ENCODE measurements at places on chromosomes 11 and 22.

- DNase-seq, result no peak
Observed at GRCh38 chr11:31001427-31001826, 368.1 kb downstream of the DCDC1 start.

DNA sequence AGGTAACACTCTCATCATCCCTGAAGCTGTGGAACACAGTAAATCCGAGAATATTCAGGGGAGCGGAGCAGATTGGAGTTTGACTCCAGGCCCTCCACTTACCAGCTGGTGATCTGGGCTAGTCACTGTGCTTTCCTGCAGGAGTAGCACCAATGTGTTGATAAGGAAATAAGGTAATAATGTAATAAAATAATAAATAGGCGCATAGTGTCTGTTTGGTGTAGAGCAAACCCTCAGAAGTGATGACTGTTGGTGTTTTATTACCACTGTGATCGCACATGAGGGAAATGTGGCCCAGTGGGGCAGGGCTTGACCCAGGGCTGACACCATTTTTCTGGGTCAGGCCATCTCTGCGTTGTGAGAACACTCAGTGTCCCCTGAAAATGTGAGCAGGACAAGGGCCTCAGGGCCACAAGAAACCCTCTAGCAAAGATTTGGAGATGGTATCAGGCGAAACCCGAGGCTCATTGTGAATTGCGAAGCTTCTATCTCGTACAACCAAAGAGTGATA lies 563.9 kb upstream of the B3GAT1 start:
- no peak for DNase-seq

GRCh38 chr11:11244470-11245080 lies 108.5 kb downstream of the CSNK2A3 start:
- peak; percentile 39 for DNase-seq

DNA sequence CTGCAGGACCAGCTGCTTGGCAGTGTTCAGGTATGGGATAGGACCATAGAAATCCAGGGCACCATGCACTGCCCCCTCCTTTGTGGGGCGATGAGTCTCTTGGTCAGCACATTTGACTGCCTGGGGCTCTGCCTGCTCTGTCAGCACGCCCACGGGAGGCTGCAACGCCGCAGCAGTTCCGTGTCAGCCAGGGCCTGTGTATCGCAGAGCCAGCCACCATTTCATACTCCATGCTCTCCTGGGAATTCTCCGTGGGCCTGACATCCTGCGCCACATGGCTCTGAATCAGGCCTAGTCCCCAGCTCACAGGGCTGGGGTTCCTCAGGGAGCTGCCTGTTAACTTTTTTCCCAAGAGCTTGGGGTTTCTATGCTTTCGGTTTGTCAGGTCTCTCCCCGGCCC lies 16.9 kb upstream of the RELT start:
- no peak for DNase-seq

DNA sequence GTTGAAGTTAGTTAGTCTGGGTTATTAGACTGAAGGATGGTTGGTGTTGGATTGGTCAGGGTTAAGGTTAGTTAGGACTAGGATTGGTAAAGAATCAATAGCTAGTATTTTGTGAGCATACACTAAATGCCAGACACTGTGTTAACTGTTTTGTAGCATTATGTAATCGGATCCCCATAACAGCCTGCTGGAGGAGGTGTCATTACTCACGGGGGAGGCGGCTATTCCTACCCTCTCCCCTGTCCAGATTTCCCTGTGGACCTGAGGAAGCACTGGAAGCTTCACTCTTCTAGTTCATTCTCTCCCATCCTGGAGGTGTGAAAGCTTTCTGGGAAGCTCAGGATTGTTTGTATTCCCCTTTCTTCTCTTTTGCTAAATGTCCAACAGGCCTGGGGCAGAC lies 40.5 kb upstream of the KCNJ11 start:
- no peak for DNase-seq

GRCh38 chr11:62513626-62514025 lies 33.0 kb downstream of the AHNAK start:
- DNase-seq, result no peak

DNA sequence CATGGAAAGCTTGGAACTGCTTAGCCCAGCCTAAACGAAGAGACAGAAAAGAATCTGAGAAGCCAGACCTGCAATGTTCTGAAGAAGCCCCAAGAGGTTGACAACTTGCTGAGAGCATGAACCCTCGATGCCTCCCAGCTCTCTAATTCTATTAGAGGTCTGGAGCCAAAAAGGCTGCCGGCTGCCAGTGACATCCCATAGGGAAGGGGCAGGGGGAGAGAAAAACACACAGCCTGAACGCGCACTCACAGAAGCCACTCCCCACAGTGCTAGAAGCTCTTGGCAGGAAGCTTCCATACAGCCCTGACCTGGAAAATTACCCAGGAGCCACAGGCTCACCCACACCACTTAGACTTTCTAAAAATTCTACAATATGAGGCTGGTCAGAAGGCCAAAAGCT lies 18.3 kb downstream of the POLDIP3 start:
- DNase-seq, result no peak

- DNase-seq, result no peak
Observed at GRCh38 chr22:28346308-28346707, 333.3 kb downstream of the TTC28 start.

- no peak for DNase-seq
Observed at GRCh38 chr11:68541991-68542390, 81.4 kb downstream of the PPP6R3 start.

GRCh38 chr11:85826116-85826855 lies 15.3 kb upstream of the SYTL2 start:
- peak; percentile 32 for DNase-seq

DNA sequence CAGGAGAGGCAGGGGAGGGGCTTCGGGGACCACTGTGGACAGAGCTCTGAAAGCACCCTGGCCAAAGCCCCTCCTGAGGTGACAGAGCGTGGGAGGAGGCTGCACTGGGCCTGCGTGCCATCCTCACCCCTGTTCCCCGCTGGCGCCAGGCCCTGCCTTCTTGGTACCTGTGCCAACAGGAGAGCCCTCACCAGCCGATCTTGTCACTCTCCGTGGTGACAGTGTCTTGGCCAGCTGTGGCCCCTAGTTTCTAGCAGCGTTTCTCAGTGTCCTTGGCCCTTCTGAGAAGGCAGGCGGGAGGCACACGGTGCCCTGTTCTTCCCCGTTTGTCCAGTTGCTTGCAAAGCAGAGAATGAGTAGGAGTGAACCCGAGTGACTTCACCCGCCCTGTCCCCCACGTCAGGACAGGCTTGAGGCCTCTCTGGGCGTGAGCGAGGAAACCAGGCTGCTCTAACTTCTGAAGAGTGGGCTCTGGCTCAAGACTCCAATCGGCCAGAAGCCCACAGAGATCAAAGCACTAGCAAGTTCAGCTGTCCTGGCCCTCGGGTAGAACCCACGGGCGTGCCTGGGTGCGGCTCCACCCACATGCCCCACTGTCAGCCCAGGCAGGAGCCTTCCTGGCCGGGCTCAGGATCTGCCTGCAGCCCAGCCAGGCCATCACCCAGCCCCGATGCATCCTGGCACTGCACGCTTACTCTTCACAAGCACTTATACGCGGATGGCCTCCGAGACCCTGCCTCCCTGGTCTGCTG lies 60.2 kb upstream of the EMID1 start:
- no peak for DNase-seq

GRCh38 chr22:30821863-30822215 lies 127.2 kb downstream of the OSBP2 start:
- no peak for DNase-seq

DNA sequence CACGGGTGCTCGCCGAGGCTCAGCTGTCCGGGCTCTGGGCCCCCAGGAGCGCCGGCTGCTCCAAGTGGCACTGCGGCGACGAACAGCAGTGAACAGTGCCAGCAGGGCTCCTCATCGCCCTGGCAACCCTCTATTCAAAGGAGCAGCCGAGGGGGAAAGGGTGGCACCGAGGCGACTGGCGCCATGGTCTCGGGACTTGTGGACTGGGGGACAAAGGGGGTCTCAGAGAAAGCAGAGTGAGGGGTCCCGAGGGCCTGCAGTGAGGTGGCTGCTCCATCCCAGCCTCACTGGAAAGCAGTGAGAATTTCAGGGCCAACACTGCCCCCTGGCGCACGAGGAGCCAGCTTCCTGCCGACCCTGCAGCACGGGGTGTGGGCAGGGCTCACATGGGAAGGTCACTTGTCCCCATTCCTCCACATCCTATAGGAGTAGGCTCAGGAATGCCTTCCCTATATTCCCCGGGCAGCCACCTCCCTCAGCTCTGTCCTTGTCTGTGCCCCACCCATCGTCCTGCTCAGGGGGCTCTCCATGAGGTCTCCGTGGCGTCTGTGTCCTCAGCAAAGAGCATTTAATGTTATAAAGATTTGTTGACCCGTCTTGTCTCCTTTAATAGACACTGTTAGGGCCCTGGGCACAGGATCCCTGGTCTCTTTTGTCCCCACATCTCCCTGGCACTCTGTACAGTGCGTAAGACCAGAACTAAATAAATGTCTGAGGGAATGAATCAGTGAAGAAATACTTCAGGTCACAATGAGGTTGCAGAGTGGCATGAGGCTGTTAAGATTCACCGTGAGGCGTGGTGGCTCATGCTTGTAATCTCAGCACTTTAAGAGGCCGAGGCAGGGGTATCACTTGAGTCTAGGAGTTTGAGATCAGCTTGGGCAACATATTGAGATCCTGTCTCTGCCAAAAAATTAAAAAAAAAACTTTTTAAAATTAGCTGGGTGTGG lies 26.4 kb downstream of the LRFN4 start:
- DNase-seq, result peak; percentile 91

DNA sequence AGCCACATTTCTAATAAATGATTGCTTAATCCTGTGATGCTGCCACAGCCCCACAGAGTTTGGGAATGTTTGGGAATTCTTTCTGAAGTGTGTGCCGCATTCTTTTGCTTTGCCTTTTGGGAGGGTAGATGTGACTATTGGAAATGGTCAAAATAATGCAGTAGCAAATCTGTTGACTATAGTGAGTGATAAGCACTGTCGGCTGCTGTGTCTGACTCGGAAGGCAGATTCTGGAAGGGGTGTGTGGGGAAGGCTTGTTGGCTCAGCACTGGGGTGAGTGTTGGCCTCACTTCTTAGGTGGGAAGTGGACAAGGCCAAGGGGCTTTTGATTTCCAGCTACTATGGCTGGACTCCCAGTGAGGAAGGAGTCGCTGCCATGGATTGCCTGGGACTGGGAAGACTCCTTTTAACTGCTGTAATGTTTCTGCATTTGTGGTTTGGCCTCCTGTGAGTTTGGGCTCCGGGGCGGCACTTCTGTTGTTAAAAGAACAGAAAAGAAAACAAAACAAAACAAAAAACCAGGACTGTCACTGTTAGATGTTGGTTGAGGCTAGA lies 20.1 kb downstream of the ZBTB16 start:
- DNase-seq, result no peak

- DNase-seq, result no peak
Observed at GRCh38 chr22:48705159-48705916, 1122.3 kb downstream of the BRD1 start.

DNA sequence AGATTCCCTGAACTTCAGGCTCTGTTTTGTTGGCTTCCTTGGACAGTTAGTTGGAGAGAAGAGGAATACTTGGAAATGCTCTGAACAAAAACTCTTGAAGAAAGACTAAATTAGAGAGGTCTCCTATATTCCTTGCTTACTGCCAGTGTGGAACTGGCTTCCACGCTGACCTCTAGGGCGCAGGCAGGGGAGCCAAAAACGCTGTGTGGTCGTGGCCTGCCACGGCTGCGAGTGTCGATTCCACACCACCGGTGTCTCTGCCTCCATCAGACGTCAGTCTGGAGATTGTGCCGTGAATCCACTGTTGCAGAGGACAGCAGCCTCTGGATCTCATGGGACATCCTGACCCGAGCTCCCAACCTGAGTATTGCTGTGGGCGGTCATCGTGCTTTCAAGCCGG lies 37.5 kb upstream of the RAB1B start:
- DNase-seq, result no peak

DNA sequence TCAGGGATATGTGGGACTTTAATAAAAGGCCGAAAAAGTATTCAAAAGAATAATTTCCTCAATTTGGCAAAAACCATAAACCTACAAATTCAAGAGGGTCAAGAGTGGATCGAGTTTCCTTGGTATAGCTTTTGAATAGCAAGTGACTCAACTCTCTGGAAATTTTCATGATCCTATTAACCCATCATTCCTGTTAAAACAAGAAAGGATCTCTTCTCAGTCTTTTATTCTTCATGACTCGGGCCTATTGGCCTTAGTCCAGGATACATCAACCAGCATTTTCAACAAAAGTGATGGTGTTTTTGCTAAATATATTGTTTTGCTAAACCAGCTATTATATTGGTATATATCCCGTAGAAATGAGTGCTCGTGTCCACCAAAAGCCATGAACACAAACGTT lies 110.3 kb downstream of the ATXN10 start:
- no peak for DNase-seq

- no peak for DNase-seq
Observed at GRCh38 chr22:37383341-37383740, 43.9 kb downstream of the ELFN2 start.

DNA sequence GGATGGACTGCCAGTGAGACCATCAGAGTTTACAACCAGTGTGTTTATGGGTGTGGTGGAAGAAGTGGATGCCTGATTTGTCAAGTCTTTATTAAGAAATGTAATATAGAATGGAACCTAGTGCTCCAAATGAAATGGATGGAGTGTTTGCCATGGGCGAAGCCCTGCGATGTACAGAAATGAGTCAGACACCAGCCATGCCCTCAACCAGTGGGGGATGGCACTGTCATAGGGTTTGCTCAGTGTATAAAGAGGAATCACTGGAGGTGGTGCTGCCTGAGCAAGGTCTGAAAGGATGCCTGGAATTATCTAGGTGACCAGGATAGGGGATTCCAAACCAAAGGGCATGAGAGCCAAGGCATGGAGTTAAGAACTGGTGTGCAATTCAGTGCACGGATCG lies 120.9 kb upstream of the MTNR1B start:
- DNase-seq, result no peak

- no peak for DNase-seq
Observed at GRCh38 chr22:47551431-47551775, 789.0 kb downstream of the TBC1D22A start.

DNA sequence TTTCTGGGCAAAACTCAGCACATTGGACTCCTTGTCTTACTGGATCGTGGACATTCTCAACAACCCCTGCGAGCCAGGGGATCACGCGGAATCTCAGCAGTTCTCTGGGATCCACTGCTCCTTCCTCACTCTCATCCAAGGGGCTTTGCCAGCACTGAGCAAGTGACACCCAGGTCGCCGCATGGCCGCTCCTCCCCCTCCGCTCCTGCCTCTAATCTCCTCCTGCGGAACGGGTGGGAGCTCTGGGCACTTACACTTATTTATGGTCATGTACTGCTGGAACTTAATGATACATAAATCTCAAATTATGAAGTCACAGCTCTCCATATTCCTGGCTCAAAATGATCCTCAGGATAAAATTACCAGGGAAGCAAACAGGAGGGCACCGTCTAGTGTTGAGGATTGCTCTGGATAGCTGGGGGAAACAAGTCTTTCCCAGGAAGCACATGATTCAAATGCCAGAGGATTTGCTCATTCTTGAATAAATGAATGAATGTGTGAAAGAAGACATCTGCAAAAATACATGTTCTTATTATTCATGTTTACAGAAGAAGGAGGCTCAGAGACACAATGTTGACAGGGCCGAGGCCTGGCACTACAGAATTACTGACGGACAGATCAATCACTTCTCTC lies 1077.3 kb downstream of the TBC1D22A start:
- no peak for DNase-seq
